Bronchus fibroblast of lung (primary cell): ENCODE measurements at places on chromosomes 5 and 9. TPM values are rescaled to one million over a fixed set of nuclear protein-coding genes. Genes with fewer than 3 reads are reported as not detected.

The C1QTNF2 gene
- 0.34 and 0.74 TPM in 2 replicates for total RNA-seq

The TAF11L10 gene
- total RNA-seq: not detected in 2 replicates

The CER1 gene
- total RNA-seq: not detected in 2 replicates

The ROR2 gene
- 16.5 and 16.8 TPM in 2 replicates for total RNA-seq

The IFNA10 gene
- total RNA-seq: not detected in 2 replicates

The SLC6A19 gene
- not detected in 2 replicates for total RNA-seq

The SCGB3A2 gene
- total RNA-seq: not detected in 2 replicates

The SMIM33 gene
- not detected in 2 replicates for total RNA-seq

The DTWD2 gene
- total RNA-seq: 2.0 and 2.5 TPM in 2 replicates

The C9orf152 gene
- total RNA-seq: not detected in 2 replicates

The SLC36A1 gene
- 3.0 and 5.9 TPM in 2 replicates for total RNA-seq

The FOXD4L6 gene
- total RNA-seq: under 0.01 TPM in 1 of 2 replicates, not detected in the other
